ENCODE measurements at places on chromosomes 12 and 14.

DNA sequence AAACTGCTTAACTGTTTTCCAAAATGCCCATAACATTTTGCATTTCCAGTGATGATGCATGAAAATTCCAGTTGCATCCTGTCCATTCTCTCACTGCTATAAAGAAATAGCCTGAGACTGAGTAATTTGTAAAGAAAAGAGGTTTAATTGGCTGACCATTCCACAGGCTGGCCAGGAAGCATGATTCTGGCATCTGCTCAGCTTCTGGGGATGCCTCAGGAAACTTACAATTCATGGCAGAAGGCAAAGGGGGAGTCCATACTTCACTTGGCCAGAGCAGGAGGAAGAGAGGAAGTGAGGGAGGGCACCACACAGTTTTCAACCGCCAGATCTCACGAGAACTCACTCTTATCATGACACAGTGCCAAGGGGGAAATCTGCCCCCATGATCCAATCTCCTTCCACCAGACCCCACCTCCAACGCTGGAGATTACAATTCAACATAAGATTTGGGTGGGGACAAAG, 18.2 kb upstream of the CLEC2D start:
- no peak for DNase-seq

- no peak for DNase-seq
These were observed 7.3 kb downstream of the FKBP11 start for GRCh38 chr12:48917857-48918537.

- DNase-seq = no peak
These were observed 1.1 kb downstream of the ALDH6A1 start for GRCh38 chr14:74083161-74083560.

DNA sequence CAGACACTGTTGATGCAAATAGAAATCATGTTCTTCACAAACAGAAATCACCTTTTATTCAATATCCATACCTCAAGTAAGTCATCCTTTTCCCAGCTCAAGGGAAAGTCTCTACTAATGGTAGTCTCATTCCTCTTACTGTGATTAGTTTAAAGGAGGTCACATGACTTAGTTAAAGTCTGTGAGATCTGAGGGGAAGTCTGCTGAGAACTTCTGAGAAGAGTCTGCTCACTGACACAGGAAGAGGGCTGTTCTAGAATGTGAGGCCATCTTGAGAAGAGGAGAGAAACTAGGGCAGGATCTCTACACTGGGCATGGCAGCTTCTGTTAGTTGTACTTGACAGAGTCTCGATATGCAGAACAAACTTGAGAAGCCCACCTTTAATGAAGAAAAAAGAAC, 146.8 kb downstream of the C12orf42 start:
- no peak for DNase-seq
